ENCODE measurements at places on chromosomes 5 and 9.

DNA sequence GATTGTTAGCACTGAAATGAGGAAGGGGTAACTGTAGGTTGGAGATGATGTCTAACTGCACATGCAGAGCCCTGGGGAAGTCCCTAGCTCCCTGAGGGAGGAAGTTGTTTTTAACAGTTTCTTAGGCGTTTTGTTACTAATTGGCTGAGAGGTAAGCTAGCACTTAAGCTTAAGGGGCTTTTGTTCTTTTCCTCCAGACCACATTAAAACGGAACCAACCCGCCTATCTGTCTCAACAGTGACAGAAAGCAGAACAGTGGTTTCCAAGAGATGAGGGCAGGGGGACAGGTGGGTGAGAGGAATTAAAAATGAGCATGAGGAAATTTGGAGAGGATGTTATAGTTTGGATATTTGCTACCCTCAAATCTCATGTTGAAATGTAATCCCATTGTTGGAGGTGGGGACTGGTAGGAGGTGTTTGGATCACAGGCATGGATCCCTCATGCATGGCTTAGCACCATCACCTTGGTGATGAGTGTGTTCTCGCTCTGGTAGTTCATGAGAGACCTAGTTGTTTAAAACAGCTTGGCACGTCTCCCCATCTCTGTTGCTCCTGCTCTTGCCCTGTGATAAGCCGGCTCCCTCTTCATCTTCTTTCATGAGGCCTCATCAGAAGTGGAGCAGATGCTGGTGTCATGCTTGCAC, 38.9 kb downstream of the LYRM7 start:
- DNase-seq = no peak

DNA sequence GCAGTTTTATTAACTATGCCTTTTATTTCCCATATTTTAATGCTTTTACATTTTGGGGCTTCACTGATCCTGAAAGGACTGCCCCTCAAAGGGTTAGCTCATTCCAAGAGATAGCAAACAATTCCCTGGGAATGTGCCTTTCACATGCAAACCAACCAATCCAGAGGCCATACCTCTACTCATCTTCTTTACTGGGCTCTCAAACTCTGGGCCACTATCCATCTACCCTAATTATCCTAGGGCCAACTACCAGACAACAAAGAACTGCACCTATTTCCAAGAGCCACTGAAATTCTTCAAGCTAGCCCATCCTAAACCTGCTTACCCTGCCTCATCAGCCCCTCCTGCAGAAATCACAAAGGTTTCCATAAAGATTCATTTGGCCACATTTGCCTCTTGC, 364.7 kb downstream of the CDH12 start:
- DNase-seq = no peak

- DNase-seq = no peak
Observed at GRCh38 chr9:8831568-8831967, 1032.0 kb upstream of the DMAC1 start.

DNA sequence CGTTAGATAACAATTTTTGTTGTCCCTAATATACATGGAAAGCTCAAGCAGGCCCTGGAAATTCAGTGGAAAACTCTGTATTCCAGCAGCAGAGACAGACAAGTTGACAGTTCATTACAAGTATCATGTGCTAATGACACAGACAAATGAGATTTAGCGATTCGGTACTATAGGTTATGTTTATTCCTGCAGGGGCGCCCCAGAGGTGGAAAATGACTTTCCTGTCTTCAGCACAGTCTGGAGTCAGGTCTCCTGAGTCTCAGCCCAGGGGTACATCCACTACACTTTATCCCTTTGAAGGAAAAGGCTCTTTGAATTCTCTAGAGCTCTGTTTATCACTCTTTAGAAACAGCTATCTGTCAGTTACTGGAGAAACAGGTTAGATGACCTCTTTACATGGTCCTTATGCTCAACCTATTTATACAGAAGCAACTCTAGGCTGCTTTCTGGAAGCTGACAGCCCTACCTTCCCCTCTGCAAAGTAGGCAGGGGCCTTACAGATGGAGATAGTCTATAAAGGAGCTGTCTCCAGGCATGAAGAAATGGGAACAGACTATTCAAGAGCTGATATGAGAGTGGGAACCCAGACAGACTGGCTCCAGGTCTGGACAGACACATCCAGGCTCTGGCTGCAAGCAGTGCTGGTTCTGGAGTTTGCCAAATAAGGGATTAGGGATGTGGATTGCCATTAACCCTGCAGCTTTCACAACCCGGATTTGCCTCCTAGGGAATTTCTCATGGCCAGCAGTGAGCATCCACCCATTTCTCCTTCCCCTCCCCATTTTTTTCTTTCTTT, 7.2 kb upstream of the SLC31A2 start:
- DNase-seq = no peak
